Stimulated activated CD4-positive, alpha-beta T cell treated with anti-CD3 and anti-CD28 coated beads, Interleukin-4, amount 100 ng/mL, for 4 hours (primary cell): ENCODE measurements at places on chromosomes 12 and 14.

DNA sequence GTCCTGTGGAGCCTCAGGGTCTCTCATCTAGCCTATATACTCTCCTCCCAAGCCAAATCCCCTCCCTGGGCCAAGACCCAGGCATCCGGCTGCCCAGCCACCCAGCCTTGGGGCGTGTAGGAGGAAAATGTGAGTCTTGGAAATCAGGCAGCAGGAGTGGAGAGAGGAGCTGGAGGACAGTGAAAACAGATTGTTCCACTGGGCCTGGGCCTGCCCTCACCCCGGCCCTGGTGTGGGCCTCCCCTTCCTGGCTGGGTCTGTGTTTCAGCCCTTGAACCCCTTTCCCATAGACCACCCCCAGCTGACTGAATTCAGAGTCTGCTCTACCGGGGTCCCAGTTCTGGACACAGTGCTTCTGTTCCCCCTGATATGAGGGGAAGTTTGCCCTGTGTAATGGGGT, 6.7 kb downstream of the ITGA5 start:
- no peak for DNase-seq

- no peak for DNase-seq
Observed at GRCh38 chr12:119341988-119342387, 7.5 kb downstream of the CCDC60 start.

GRCh38 chr12:114669401-114670290, 14.3 kb downstream of the TBX3 start:
- no peak for DNase-seq

GRCh38 chr14:40402957-40403356, 970.7 kb upstream of the FBXO33 start:
- no peak for DNase-seq

DNA sequence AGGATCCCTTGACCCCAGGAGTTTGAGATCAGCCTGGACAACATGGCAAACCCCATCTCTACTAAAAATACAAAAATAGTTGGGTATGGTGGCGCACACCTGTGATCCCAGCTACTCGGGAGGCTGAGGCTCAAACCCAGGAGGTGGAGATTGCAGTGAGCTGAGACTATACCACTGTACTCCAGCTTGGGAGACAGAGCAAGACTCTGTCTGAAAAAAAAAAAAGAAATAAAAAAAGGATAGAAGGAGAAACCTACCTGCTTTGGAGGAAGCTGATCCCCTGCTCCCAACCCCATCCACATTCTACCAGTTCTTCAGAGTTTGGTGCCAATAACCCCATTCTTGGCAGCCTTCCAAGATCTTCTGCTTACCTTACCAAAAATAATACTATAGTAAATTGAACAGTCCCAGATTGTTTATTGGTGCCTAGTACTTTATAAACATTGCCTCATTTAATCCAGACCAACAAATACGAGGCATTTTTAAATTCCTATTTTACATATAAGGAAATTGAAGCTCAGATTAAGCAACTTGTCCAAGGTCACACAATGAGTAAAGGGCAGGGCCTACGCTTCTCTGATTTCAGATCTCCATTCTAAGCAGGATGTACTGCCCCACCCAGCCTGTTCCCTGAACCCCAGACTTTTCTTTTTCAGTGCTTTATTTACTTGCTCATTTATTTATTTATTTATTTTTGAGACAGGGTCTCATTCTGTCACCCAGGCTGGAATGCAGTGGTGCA, 33.2 kb upstream of the FAM222A start:
- DNase-seq: no peak

DNA sequence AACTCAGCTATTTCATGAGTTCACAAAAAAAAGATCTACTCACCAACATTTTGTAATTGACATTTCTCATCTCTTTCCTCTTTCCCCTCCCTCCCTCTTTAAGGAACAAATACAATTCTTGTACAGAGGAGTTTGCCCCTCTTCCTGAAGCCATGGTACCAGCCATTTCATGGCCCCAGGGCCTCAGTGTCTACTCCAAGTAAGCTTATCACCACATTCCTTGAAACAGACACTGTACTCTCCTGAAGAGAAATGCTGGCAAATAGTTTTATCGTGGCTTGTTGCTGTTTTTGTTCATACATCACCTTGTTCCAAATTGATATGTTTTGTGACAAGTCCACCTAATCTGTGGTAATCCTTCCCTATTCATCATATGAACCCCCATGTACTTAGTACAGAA, 29.7 kb upstream of the IGF1 start:
- no peak for DNase-seq

DNA sequence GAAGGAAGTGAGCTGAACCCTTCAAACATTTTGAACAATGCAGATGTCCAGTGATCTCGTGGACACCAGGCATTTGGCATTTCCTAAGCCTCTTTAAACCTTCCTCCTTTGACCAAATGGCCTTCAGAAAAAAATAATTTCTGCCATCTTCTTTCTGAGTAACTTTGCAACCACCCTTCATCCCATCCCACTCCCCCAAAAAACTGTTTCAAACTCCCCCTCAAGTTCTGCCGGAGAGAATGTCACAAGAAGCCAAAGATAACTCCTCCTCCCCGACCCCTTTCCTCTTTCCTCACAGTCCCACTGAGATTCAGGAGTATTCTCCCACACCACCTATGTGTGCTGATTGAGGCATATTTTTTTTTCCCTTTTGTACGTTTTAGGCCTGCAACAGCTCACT, 1.7 kb downstream of the KSR2 start:
- DNase-seq: no peak

GRCh38 chr12:114903083-114903691, 219.2 kb upstream of the TBX3 start:
- no peak for DNase-seq

GRCh38 chr12:105226219-105226618, 9.8 kb downstream of the APPL2 start:
- DNase-seq: no peak

- DNase-seq: no peak
Observed at GRCh38 chr14:61258985-61259384, 22.2 kb downstream of the TMEM30B start.

- DNase-seq: no peak
Observed at GRCh38 chr14:105094193-105094907, 29.1 kb upstream of the GPR132 start.

GRCh38 chr14:92425101-92425500, 88.5 kb upstream of the RIN3 start:
- DNase-seq: no peak

DNA sequence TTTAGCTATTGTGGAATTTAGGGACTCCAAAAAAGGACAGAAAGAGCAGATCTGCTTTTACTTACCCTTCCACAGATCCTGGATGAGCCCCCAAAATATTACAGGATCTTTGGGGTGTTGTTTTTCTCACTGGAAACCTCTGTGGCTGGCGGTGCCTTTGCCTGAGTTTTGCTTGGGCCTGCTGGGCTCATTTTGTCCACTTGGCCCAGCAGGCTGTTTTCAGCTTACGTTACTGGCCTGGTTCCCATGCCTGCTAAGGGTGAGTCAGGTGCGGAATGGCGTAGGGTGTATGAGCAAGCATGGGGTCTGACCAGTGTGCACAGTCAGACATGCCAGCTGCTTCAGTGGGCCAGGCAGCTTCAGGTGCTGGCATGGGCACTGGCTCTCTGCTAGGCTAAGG, 45.8 kb downstream of the HSD17B6 start:
- DNase-seq: no peak

DNA sequence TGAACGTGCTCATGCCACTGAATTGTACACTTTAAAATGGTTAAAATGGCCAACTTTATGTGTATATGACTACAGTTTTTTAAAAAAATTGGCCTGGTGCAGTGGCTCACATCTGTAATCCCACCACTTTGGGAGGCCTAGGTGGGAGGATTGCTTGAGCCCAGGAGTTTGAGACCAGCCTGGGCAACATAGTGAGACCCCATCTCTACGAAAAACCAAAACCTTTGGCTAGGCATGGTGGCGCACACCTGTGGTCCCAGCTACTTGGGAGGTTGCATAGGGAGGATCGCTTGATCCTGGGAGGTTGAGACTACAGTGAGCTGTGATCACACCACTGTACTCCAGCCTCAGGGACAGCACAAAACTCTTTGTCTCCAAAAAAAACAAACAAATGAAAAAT, 5.3 kb downstream of the BRI3BP start:
- DNase-seq: no peak

DNA sequence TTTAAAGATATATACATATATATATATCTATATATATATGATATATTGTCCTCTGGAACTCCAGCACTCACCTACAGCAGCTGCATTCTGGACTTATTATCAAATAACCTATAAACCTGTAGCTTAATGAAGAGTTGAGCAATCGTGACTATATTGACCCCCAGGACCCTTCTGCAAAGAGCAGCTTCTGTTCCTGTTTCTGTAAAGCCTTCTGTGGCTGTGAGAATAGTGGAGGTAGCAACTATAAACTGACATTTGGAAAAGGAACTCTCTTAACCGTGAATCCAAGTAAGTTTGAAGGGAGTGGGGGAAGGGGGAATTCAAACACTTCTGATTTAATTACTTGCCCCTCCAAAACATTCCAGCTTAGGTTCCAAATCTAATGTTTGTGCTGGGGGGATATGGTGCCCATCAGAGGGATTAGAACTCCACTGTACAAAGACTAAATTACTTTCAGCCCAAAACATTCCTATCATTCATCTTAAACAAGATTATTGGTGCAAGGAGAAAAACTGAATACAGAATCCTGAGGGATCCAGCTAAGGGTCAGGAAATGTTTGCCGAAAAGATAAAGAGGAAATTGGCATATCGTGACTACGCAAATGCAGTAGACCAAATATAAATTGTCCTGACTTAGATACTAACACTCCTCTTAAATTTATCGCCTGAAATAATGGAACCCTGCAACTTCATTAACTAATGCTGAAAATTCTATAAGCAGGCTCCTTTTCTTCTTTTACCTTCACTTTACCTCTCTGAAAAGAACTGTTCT, 106.1 kb downstream of the DAD1 start:
- no peak for DNase-seq

- DNase-seq: no peak
Observed at GRCh38 chr12:6204533-6205143, 4.4 kb downstream of the CD9 start.

DNA sequence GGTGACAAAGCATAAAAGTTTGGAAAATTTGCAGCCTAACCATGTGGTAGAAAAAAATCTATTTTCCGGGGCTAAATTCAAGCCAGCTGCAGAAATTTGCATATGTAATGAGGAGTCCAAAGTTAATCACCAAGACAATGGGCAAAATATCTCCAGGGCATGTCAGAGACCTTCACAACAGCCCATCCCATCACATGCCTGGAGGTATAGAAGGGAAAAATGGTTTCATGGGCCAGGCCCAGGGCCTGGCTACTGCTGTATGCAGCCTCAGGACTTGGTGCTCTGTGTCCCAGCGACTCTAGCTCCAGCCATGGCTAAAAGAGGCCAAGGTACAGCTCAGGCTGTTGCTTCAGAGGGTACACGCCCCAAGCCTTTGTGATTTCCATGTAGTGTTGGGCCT, 655.8 kb upstream of the MGAT4C start:
- no peak for DNase-seq

DNA sequence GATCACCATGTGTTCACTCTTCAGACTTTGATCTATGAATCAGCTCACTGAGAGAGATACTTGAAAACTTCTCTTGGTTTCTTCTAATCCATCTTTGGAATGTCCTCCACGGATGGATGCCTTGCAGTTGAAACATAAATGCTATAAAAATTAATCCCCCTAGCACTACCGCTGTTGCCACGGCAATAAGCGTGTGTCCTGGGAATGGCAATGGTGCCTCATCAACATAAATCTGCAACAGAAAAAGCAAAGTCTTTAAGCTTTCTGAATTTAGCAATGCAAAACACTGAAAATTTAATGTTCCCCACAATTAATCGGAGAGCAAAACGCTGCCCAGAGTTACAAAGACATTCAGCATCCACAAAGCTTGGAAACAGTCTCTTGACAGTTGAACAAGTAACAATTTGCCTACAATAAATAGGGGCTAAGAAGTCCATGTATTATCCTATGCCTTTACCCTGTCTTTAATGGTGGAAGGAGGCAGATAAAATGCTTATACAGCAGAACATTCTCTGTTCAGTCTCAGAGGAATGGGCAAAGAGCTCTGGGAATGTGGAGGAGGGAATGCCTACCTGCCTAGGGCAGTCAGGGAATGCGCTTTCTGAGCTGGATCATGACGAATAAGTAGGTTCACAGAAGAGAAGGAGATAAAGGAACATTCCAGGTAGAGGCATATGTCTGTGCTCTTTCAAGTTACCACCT, 70.9 kb upstream of the PPP4R3A start:
- DNase-seq: no peak

GRCh38 chr12:68623984-68624383, 13.3 kb downstream of the RAP1B start:
- DNase-seq: no peak

- DNase-seq: no peak
Observed at GRCh38 chr12:115467531-115467930, 783.6 kb upstream of the TBX3 start.
